ENCODE measurements at places on chromosomes 16 and 17.

DNA sequence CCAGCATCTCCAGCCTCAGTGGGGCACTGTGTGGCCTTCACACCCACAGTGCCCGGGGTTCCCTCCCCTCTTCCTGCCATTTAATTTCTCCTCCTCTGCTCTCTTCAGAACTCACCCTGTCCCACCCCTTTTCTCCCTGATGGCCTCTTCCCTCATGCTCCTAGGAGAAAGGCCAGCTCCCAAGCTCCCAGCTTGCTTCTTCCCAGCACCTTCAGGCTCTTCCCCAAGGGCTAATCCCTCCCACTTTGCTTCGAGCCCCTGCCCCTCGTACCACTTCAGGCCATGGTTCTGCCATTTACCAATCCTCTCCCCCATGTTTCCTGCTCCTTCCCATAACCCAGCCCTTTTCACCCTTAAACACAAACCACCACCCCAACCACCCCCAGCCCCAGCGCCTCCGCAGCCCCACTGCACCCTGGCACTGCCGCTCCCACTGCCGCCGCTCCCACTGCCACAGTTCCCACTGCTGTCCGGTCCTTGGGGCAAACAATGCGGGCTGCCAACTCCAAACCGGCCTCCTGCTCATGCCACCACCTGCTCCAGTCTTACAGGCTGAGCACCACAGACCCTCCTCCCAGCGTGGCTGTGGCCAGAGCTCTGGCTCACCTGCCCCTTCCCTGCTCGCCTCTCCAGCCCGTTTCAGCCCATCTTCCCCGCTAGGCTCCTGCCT is 28.6 kb downstream of the ADAM11 start:
- DNase-seq = no peak

GRCh38 chr16:86337138-86337537 is 173.2 kb upstream of the FOXF1 start:
- DNase-seq = no peak

- no peak for DNase-seq
These were observed 7.5 kb upstream of the UMOD start for GRCh38 chr16:20359997-20360396.

- DNase-seq = no peak
These were observed 4.2 kb downstream of the BCL7C start for GRCh38 chr16:30889721-30890120.

GRCh38 chr16:85445064-85445778 is 167.9 kb upstream of the GSE1 start:
- DNase-seq = no peak

DNA sequence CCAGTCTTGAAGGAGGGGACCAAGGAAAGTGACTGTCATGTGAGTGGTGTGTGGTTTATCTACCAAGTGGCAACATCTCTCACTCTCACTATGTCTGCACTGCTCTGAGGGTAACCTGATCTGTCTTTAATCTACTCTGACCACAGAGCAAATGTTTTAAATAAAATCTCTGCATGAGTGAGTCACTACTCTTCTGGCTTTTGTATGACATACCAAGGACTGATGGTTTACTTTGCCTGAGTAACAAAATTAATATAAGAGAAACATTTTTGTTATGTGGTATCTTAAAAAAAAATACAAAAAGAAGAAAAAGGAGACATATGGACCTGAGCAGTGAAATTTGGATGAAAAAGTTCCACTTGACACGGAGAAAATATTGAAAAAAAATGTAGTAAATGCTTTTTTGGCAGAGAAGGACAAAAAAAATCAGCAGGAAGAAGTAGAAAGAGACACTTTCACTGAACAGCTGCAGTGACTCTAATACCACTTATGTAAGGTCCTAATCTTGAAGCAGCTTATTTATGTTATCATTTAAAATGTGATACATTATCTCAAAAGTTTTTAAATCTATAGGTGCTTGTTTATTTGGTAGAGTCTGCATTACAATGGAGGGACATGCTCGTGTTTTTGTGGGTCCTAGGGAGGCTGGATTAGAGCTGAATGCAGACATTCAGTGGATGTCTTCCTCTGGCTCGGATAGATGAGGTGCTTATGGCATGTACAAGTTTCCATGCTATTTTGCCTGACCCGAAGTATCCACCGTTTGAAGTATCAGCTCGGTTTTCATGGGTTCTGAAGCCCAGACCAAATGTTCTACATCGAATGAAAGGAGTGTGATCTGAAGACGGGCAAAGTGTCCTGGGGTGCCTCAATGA is 240.7 kb downstream of the MAP2K6 start:
- no peak for DNase-seq

DNA sequence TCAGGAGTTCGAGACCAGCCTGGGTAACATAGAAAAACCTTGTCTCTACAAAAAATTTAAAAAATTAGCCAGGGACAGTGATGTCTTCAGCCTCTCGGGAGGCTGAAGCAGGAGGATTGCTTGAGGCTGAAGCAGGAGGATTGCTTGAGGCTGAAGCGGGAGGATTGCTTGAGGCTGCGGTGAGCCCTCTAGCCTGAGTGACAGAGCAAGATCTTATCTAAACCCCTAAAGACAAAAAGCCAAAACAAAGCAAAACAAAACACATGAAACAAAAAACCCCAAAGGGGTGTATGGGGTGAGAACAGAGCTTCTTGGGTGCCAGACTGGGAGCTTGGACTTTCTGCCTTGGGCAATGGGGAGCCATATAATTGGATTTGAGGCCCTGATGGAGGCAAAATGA is 2.6 kb downstream of the SPNS3 start:
- no peak for DNase-seq

DNA sequence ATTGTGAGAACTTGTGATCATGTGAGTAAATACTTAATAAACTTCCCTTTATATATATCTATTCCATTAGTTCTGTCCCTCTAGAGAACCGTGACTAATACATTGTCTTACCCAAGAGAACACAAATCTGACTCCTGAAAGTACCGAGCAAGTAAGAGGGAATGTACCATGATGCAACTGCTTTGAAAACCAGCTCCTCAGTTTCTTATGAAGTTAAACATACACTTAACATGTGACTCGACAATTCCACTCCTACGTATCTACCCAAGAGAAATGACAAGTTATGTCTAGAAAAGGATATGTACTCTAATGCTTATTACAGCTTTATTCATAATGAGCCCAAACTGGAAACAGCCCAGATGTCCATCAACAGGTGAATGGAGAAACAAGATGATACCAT is 8.8 kb upstream of the GJD3 start:
- DNase-seq = no peak

GRCh38 chr17:45681706-45682105 is 102.4 kb upstream of the CRHR1 start:
- DNase-seq = no peak

DNA sequence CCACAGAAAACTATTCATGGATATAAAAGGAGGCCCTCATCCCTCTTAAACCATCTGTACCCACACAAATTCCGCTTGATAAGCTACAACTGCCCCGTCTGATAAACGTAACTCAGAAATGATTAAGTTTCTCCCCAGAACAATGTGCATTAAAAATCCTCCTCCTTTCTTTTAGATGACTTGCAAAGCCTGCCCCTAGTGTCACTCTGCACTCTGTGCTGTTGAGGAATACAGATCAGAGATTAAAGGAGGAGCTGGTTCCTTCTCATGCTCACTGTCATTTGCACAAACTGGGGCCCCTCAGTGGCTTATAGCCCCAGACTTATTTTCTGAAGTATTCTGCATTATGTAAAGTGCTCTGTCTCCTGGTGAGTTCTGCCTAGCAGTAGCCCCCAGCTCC is 33.3 kb downstream of the CDRT15 start:
- no peak for DNase-seq

DNA sequence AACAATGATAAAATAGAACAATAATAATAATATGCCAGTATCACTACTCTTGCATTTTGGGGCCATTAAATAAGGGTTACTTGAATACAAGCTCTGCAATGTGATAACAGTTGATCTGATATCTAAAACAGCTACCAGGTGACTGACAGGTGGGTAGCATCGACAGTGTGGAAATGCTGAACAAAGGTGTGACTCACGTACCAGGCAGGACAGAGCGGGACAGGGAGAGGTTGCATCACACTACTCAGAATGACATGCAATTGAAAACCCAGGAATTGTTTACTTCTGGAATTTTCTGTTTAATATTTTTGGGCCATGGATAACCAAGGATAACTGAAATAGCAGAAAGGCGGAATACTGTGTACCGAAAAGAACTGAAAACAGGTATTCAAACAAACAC is 15.8 kb upstream of the ZNF19 start:
- no peak for DNase-seq

DNA sequence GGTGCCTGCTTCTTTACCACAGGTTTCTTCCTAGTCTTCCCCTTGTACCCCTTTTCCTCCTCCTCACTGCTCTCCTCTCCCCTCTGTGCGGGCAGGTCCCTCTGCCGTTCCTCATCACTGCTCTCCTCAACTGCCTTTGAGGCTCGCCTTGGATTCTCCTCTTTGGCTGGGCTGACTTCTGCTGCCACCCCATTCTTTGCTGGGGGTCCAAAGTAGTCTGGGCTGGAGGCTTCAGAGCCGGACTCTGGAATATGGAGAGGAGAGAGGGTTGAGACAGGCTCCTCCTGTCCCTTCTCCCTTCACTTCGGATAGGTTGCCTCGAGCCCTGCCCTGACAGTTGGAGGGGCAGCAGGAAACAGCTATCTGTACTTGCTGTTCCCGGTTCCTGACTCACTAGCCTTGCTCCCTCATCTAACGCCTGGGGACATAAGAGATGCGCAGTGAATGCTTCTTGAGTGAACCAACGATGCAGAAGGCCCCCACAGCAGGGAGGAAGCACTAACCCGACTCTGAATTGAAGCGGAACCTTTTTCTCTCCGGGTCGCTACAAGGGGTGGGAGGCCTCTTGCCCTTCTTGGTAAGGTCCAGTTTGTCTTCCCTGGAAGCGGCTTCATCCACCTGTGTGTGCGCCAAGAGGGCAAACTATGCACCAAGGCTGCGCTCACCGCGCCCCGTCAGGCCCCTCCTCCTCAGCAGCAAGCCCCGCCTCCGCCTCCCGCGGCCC is 655 bp downstream of the HIRIP3 start:
- DNase-seq = peak; percentile 53

DNA sequence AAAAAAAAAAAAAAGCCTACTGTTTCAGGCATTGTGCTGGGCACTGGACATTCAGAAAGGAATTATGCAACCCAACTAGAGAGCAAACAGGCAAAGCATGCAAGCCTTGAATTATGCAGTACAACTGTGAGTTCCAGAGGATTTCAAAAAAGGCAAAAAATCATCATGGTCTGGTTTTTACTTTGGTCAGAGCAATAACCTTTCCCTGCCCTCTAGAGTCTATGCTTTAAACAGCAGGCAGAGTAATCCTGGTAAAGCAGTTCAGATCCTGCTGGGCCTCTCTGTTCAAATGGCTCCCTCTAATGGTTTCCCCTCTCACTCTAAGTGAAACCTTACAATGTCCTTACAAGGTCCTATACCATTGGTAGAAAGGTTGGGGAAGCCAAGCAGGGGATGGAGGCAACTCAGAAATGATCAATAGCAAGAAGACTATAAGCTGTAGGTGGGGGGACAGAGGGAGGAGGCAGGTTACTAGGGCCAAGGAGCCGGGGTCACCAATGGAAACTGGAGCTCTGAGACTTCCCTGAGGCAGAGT is 4.6 kb upstream of the TAF15 start:
- DNase-seq = peak; percentile 9

GRCh38 chr16:64864232-64864809 is 257.5 kb downstream of the CDH11 start:
- no peak for DNase-seq

- DNase-seq = no peak
These were observed 115.2 kb upstream of the CNTNAP4 start for GRCh38 chr16:76162046-76162445.

DNA sequence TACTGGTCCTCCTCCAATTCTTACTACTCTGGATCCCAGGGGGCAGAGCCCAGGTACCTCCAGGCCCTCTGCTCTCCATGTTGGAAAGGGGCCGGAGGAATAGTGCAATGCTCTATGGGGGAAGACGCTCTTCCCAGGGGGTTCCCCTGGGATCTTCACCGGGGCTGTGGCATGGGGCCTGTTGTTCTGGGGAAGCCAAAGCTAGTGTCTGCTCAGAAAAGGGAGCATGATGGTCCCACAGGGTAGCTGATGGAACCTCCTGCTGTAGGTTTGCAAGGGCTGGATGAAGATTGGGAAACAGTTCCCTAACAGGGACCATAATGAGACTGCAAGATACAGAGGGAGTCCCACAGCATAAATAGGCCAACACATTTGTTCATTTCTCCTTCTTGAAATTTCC is 114.7 kb downstream of the IRX5 start:
- no peak for DNase-seq

DNA sequence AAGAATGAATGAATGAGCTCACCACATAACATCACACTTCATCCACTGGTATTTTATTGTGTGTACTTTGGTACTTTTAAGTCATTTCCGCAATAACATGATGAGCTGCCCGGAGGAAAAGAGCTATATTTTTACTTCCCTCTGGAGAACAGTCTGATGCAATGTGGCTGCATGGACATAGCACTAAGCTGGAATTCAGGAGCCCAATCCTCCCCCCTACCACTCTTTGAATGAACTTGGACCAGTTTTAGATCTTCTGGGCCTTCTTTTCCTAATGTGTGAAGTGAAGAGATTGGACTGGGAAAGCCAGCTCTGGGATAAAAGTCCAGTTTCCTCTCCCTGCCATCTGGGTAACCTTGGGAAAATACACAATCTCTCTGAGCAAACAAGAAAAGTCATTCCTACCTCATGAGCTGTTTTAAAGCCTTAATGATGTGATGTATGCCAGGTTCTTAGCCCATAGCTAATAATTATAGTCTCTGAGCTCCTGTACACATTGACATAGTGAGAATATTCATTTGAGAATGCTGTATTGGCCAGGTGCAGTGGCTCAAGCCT is 79.3 kb downstream of the ABCC12 start:
- no peak for DNase-seq

GRCh38 chr16:47732523-47733111 is 271.5 kb downstream of the PHKB start:
- DNase-seq = no peak

DNA sequence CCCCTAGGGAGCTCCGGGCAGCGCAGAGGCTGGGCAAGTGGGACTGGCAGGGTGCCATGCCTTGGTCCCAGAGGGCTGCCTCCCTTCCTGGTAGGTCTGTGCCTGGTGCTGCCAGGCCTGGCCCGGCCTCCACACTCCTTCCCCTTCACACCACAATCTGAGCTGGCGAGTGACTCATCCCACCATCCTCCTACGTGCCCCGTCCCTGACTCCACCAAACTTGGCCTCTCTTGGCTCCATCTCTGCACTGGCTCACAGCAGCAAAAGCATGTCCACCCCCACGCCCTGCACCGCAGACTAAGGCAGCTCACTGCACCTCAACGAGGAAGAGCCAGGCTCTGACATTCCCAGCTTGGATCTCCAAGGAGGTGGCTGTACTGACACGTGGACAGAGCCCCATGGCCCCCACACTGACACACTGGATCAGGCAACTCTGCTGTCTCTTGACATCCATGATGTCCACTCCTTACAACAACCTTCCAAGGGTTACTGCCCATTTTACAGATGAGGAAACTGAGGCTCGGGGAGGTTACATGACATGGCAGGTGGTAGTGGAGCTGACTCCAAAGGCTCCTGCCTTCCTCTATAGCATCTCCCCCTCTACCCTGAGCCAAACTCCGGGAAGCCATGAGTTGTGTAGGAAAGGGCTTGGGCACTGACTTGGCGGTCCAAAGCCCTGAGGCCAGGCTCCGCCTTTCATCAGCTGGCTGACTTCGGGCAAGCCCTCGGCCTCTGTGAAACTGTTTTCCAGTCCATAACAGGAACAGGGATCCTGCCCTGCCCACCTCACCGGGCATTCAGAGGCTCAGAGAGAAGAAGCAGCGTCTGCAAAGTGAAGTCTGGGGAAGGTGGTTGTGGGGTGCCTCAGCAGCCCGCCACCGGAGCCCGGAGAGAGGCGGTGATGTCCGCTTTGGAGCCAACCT is 20.1 kb upstream of the KRT19 start:
- no peak for DNase-seq
